ENCODE measurements at places on chromosomes 3 and 15.

GRCh38 chr15:101372149-101372577 is 77.1 kb upstream of the SNRPA1 start:
- no peak for DNase-seq

- DNase-seq: no peak
These were observed 113.8 kb downstream of the AKAP13 start for GRCh38 chr15:85494048-85494777.

GRCh38 chr15:95680728-95681127 is 649.8 kb upstream of the NR2F2 start:
- no peak for DNase-seq

DNA sequence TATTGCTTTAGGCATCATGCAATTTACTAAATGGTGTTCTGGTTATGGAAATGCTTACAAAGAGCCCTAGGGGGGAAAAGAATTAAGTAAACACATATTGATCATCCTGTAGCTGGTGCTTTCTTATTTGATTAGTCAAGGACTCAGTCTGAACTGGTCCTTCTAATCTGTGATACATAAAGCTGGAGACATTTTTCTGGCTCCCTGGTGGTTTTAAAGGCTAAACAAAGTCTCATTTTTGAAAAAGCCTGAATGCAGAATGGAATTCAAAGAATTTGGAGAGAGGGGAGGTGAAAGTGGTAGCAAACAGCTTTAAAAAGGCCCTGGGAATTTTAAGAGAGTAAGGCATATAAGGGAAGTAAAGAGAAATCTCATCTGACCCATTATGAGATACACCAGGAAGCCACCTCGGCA is 149.7 kb downstream of the RBMS3 start:
- no peak for DNase-seq

DNA sequence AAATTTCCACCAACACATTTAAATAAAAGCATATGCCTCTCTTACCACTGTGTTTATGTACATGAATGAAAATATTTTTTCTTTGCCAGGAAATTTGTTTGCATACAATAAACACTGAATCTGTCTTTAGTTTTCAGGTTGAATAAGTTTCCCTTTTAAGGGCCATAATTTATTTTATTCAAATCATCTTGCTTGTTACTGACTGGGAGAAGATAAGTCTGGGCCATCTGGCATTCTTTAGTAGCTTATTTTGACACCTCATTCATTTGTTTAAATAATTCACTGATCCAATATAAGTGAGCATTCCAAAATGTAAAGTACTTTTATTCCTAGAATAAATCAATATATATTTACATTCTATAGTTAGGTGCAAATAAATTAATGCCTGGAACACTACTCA is 1001.3 kb downstream of the PLOD2 start:
- DNase-seq: no peak

DNA sequence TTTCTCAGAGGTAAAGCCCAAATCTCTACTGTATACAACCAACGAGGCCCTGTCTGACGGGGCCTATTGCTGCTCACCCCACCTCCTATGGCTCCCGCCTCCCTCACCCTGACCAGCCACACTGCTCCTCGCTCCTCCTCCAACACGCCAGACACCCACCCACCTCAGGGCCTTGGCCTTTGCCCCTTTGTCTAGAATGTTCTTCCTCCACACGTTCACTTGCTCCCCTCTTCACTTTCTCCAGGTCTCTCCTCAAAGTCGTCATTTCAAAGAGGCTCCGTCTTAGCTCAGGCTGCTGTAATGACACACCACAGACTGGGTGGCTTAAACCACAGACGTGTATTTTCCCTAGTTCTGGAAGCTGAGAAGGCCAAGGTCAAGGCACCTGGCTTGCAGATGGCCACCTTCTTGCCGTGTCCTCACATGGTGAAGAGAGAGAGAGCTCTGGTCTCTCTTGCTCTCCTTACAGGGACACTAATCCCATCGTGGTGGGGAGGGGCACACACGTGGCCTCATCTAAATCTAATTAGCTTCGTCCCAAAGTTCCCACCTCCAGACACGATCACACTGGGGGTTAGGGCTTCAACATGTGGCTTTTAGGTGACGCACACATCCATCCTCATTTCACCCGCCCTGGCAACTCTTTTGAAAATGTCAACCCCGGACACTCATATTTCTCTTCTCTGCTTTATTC is 98.2 kb downstream of the TLE3 start:
- no peak for DNase-seq

GRCh38 chr3:194103505-194103904 is 32.4 kb upstream of the HES1 start:
- no peak for DNase-seq

DNA sequence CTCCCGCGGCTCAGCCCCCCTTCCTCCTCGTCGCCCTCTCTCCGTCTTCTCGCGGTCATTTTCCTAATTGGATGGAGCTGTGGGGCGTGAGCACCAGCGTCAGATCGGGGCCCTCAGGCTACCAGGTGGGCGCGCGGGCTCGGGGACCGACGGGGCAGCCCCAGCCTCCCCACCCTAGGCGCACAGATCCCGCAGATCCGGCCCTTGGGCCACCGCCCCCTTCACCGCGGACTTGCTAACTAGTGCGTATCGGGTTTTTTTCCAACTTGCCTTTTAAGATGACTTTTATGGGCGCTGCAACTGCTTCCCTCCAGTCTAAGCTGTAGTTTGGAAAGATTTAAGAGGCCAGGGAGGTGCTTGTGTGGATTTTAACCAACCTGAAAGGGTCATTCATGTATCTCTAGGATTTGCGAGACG is 1.3 kb downstream of the ZNF710 start:
- DNase-seq: no peak

DNA sequence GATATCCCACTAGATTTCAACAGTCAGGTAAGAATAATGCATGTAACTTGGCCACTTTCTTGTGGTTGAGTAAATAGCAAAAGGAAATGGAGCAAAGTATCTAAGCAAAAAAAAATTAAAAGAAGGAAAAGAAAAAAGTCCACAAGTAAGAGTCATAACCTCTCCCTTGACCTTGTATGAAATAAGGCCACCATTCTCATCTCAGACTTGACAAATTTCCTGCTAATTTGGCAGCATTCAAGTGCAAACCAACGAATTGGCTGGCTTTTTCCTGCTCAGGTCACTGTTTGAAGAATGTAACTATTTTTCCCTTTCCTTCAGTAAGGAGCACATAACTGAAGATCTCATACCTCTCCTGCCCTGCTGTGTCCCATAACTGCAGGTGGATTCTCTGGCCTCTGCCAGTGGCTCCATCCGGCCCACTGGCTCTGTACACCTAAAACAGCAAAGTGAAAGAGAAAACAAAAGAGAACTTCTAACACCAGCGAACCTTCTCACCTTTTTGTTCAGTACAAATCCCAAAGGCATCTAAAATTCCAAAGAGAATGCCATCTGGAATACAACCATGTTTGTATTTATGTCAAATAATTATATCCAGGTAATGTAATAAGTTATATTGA is 33.4 kb upstream of the RSL24D1 start:
- DNase-seq: no peak

All from NCI-H187 (cell line).